Myocyte (in vitro differentiated cells): ENCODE measurements at places on chromosomes 1 and 21.
A peak's percentile ranks its signal among the peaks of the same experiment; 100 is the strongest.

GRCh38 chr1:157403203-157403602 is 149.1 kb downstream of the FCRL5 start:
- DNase-seq = no peak

DNA sequence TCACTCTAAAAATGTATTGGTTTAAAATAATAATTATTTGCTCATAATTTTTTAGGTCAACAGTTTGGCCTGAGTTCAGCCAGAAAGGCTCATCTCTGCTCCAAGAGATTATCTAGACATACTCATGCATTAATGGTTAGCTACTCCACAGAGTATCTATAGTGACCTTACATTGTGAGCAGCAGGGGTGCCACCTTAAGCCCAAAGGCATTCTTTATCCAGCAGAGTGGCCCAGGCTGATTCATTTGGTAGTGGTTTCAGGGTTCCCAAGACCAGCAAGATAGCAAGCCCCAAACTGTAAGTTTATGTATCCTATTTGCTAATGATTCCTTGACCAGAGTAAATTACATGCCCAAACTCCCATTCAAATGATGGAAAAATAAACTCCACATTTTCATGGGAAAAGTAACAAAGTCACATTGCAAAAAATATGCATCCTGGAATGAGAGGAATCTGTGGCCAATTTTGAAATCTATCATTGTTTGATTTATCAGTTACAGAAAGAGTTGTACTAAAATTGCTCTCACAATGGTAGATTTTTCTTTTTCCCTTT is 182.6 kb upstream of the KCNK2 start:
- DNase-seq = no peak

DNA sequence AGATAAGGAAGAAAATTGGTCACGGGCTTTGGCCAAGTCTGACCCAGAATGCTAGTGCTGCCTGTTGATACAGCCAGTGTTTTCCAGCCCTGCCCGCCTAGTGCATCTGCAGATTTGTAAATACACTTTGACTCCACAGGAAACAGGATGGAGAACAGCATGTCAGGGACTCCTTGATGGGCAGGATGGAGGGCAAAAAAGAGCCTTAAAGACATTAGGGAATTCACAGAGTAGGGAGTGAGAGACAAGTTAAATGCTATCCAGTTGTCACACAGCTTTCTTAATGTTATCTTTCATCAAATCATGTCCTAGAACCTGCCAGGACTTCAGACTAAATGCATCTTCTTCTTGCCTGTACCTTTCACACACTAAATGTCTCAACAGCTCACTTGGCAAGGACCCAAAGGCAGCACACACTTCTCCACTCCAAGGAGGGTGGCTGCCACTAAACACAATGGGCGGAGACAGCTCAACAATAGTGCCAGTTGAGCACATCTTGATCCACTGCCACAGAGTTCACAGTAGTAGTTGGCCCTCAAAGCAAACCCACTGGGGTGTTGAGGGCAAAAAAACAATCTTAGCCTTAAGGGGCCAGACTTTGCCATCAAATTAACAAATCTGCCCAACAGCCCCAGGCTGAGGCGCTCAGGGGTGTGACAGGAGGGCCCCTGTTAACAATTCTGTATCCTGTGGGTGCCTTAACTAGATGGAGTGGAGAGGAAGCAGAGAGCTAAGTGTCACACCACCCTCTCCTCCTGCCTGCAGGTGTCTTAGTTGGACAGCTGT is 2.7 kb downstream of the HIVEP3 start:
- DNase-seq = no peak

- no peak for DNase-seq
These were observed 70.1 kb upstream of the ROR1 start for GRCh38 chr1:63703701-63704107.

GRCh38 chr1:54464477-54465146 is 58.4 kb upstream of the SSBP3 start:
- no peak for DNase-seq

GRCh38 chr1:82260051-82260450 is 459.3 kb downstream of the ADGRL2 start:
- no peak for DNase-seq

- no peak for DNase-seq
These were observed 686 bp downstream of the KMO start for GRCh38 chr1:241532864-241533263.

DNA sequence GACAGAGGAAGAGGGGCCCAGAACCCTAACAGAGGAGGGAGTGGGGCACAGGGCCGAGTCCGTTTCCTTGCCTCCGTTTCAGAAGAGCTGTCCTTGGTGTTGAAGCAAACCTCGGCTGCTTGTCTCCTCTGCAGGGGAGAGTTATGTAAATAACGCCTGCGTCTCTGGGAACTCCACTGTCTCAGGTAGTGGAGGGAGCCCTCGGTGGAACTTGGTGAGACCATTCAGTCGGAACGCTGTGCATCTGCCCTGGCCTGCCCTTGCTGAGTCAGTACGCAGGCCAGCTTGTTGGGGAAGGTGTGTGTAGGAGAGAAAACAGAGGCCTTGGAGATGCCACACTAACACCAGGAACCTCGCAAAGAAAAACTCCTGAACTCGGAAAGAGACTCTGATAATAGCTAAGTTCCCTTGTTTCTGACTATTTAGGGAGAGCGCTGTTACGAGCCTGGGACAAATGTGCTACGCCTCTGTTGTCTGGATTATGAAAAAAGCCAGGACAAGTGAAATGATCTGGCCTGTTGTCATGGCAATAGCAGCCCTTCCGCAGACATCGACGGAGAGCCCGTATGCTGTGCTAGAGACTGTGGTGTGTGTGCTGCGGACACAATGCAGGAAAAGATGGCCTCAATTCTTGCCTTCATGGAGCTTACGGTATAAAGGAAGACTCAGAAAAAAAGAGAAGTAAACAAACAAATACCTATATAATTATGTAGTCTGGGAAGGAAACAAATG is 94.6 kb upstream of the AKT3 start:
- peak; percentile 35 for DNase-seq

- no peak for DNase-seq
These were observed 271.6 kb upstream of the SGIP1 start for GRCh38 chr1:66262208-66262963.

DNA sequence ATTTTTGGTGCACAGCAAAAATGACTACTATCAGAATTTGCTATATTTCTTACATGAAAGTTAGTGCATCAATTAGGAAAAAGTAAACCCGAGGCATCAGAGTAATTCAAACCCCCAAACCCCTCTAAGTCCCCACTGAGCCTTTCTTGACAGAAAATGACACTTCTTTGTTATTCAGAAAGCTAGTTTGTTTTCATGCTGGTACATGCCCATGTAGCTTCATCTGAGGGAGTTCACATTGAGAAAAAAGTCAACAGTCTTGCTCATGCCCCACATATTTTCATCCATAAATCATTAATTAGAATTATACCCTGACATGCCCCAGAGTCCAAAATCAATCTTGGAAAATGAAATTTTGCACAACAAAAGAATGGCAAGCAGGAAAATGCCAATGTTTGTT is 39.9 kb upstream of the PDC start:
- DNase-seq = no peak

GRCh38 chr1:206864939-206865671 is at the start of gene IL20:
Gene IL20 (plus strand): TSS chr1:206865623. CDS start chr1:206865853, 230 bp downstream.
- peak; percentile 78 for DNase-seq

GRCh38 chr1:76705560-76705959 is 161.7 kb upstream of the ST6GALNAC5 start:
- DNase-seq = no peak

- no peak for DNase-seq
These were observed 102.7 kb downstream of the HUNK start for GRCh38 chr21:31975491-31975890.

DNA sequence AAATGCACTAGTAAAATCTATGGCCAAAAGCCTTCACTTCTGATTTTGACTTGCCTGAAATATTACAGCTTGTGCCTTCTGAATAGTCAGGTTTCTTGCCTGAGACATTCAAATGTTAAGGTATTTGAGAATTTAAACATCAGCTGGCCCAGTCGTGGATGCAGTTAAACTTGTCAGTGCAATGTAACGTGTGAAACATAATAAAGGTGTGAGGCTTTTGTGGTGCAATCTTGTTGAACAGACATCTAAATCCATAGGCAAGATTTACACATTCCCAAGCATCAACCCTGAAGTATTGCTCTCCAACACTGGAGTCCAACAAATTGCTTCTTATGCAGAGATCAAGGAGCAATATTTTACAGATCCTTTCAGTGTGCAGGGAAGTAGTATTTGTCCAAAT is 4.4 kb downstream of the CCN1 start:
- DNase-seq = peak; percentile 42
